ENCODE measurements at places on chromosomes 5 and 9.
A peak's percentile ranks its signal among the peaks of the same experiment; 100 is the strongest.

GRCh38 chr9:136225748-136226679 lies 19.6 kb downstream of the QSOX2 start:
- peak; percentile 55 for DNase-seq

DNA sequence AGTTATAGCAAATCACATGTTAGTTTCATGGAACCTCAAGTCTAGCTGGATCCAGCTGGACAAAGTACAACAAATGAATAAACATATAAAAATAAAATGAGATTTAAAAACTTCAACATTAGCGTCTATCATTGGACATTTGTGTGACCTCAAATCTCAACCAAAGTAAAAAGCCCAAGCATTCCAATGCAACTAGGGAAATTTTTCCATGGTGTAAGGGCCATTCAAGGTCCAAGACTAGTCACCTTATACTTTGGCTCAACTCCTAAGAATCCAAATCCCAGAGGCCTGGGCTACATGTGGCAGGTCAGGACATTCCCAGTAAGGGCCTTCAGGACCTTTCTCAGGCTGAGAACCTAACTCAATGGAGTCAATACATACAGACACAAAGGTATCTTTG lies 137.4 kb upstream of the DMAC1 start:
- no peak for DNase-seq

DNA sequence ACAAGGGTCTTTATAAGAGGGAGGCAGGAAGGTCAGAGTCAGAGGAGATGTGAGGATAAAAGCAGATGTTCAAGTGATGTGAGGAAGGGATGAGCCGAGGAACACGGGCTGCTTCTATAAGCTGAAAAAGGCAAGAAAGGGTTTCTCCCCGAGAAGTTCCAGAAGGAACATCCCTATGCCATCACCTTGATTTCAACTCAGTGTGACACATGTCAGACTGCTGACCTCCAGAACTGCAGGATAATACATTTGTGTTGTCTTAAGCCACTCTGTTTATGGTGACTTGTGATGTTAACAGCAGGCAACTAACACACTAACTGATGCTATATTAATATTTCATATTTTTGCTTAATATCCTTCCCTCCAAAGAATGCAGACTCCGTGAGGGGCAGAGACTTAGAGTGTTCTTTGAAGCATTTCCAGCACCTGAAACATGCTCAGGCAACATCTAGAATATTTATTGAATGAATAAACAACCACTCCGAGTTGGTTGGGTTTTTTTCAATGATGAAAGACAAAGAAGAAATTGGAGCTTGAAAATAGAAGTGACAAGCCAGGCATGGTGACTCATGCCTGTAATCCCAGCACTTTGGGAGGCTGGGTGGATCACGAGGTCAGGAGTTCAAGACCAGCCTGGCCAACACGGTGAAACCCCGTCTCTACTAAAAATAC lies 77.6 kb upstream of the ADRA1B start:
- DNase-seq: no peak

- no peak for DNase-seq
These were observed 21.4 kb downstream of the PTPN3 start for GRCh38 chr9:109476642-109477257.

- DNase-seq: no peak
These were observed 302.4 kb downstream of the PDE4D start for GRCh38 chr5:59591162-59591561.

DNA sequence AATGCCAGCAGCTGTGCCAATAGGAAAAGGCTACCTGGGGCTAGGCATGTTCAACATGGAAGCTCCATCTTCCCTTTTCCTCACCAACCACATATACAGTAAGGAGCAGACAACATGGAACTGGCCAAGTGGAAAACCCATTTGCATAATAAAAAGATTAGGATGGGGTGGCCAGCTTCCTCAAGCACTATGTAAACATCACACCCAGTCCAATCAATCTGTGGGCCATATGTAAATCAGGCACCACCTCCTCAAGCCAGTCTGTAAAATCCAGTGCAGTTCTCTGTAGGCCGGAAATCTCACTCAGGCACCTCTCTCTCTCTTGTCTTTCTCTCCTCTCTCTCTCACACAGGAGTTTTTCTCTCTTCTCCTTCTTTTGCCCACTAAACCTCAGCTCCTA lies 360.2 kb upstream of the GRIA1 start:
- no peak for DNase-seq

GRCh38 chr5:128271859-128272464 lies 188.4 kb downstream of the SLC12A2 start:
- no peak for DNase-seq

DNA sequence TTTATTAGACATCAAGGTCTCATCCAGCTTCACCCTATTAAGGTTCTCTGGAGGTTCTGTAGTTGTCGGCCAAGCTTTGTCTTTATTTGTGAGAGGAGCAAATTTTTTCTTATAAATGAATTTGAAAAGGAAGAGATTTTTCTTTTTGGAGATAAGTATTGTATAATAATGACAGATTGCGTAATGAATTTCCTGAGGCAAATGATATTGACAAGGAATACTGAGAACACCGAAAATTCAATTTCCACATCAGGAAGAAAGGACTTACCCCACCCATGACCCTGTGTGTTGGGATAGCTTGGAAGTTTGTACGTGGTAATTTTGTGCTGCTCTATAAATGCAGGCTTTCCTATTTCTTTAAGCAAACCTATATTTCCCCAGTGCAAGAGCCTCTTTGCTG lies 53.5 kb downstream of the MAMDC2 start:
- DNase-seq: no peak

DNA sequence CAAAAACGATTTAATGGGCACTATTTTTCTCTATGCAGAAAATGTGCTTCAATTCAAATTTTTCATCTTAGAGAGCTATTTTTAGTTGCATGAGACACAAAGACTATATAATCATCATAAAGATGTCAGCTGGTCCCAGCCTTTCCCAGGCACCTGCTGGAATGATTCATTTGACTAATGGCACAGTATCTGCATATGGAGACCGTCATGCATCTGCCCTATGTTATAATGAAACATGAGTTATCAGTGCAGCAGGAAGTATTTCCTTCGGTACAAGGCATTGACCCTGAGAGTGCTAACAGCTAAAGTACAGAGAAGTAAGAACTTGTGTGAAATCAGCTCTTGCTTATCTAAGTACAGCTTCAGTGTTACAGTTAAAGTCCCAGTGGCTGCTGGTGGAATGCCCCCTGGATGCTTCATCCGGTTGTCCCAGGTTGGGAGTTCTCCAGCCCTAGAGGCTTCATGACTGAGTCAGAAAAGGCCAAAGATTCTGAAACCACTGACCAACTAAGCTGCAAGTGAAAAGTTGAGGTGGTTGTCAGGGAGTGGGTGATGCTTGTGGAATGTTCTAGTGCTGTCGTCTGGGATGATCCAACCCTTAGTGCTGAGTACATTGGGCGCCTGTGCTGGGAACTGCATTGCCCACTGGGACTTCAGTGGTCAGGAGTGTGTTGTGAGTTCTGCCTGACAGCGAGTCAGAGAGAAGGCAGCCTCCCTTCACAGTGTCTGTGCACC lies 57.2 kb downstream of the MTRR start:
- DNase-seq: no peak

DNA sequence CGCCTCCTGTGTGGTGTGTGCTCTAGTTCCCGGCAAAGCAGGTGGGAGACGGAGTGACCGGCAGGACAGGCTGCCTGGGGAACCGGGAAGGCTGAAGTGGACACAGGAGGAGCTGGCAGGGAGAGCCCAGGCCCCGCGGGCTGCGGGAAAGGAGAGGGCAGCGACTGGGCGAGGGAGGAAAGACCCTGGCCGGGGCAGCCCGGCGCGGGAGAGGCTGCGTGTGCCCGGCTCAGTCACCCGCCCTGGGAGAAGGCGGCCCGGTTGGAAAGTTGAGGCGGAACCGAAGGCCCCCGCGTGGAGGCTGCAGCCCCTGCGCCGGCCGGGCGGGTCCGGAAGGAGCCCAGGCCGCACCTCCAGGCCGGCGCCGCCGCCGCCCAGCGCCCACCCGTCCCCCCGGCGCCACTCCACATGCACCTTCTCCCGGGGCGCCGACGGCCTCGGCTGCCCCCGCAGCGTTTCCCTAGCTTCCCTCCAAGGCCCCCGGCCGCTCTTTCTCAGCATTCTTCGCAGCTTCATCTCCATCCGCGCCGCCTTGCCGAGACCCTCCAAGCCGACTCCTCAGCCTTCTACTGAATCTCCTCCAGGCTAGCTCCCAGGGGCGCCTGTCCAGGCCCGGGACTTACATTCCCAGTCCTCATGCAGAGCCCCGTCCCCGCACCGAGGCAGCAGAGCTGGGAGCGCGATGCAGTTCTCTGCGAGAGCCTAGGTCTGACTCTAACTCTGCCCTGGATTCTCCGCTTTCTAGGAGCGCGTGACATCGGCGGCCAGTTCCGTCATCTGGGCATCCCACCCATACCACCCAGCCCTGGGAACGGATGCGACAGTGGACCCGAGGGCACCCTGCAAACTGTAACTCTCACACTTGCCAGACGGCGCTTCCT lies 152.0 kb downstream of the ERCC6L2 start:
- DNase-seq: no peak

Measured in stimulated activated naive CD4-positive, alpha-beta T cell treated with Interleukin-2 at 50 U/mL for 16 hours (primary cell).